ENCODE measurements at places on chromosomes 2 and 18.

GRCh38 chr18:76264876-76265250 lies 230.2 kb downstream of the ZNF516 start:
- DNase-seq, result no peak

GRCh38 chr2:114068438-114068837 lies 178.5 kb downstream of the ACTR3 start:
- no peak for DNase-seq

DNA sequence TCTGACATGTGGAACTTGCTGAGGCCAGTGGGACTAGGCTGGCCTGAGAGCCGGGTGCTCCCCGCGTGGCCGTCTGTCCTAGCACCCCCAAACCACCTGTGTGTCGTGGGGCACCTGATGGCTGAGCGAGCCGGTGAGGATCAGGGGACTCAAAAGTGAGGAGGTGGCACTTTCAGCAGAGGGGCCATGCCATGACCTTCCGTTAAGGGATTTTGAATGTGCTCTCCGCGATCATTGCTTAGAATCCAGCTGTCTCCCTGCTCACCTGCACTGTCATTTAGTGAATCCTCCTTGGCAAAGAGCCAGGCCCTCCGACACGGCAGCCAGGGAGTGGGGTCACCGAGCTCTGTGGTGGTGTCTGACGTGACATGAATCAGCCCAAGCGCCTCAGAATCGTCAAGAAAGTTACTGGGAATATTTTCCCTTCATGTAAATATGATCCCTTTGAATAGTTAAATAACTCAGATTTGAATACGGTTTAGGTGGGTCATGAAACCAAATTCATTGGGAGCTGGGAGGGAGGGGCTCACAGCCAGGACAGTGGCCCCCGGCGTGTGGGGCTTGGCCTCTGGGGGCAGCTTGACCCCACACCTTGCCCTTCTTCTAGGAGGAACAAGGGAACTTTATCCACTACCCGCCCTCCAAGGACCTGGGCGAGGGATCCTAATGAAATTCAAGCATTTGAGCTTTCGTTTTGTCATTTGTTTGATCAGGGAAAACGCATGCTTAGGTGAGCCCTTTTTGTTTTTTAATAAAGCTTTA lies 9.5 kb downstream of the NFATC1 start:
- DNase-seq, result no peak

- no peak for DNase-seq
Measured at GRCh38 chr2:155070489-155070888, 372.0 kb downstream of the KCNJ3 start.

GRCh38 chr2:39913648-39914461 lies 134.8 kb upstream of the THUMPD2 start:
- DNase-seq, result peak; percentile 36

DNA sequence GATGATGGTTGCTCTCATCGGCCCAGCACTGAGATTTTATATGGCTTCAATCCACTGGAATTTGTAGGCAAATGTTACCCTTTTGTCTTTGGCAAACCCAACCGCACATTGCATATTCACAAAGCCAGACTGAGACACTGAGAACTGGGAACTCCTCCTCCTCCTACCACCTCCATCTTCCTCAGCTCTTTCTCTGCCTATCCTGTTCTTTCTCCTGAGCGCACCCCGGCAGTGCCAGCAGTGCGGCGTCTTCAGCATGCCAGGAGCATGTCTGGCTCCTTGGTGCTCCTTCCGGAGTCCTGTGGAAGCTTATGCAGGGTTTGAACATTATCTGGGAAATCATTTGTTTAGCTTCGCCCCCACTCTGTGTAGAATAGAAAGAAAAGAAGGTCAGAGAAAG lies 50.8 kb downstream of the TRIB2 start:
- no peak for DNase-seq

DNA sequence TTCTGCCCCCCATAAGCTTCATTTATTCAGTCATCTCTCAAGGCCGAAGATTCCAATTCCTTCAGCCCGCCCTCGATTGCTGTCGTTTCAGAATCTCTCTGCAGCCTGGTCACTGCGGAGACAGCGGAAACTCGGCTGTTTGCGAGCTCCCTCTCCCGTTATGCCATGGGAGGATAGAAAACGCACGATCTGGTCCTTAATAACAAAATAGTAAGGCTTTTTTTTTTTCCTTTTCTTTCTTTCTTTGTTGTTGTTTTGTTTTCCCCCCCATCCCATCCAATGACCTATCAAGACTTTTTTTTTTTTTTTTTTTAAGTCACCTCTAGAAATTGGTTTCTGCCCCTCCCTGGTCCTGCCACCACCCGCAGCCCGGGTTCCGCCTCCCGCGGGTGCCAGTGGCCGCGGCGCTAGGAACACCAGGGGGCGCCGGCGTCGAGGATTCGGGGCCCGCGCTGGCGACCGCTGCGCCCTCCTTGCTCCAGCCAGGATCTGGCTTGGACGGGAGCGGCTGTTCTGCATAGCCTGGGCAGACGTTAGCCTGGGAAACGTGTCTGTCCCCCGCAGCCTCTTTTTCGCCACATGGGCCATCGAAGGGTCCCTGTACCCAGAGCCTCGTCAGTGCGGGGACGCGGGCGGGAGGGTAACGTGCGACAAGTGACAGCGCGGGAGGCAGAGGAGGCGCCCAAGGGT lies 10.1 kb downstream of the CPLX4 start:
- peak; percentile 23 for DNase-seq

GRCh38 chr2:112304298-112304941 lies 29.0 kb downstream of the ZC3H6 start:
- DNase-seq, result no peak

All from naive thymus-derived CD4-positive, alpha-beta T cell (primary cell).